DND-41 (cell line): ENCODE measurements at places on chromosomes 11 and 22.

DNA sequence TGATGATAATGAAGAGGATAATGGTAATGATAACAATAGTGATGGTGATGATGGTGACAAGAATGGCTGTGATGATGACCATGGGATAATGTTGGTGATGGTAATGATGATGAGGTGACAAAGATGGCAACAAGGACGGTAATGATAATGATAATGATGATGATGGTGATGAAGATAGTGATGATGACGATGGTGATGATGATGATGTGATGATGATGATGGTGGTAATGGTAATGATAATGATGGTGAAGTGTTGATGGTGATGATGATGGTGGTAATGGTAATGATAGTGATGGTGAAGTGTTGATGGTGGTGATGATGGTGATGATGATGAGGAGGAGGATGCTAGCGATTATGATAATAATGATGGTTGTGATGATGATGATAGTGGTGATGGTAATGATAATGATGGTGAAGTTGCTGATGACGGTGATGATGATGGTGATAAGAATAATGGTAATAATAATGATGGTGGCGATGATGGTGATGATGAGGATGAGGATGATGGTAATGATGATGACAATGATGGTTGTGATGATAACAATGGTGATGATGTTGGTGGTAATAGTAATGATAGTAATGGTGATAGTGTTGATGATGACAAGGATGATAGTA lies 54.7 kb upstream of the OPCML start:
- H3K27ac ChIP-seq, result no peak overlapping the region
- H3K4me1 ChIP-seq, result no peaks in the 10 kb centered on the region
- no peaks in the 10 kb centered on the region for H3K27me3 ChIP-seq
- H3K4me3 ChIP-seq, result no peak overlapping the region
- DNase-seq, result no peak

- H3K27ac ChIP-seq, result no peak overlapping the region
- peaks cover 58% of the 10 kb centered on the region for H3K36me3 ChIP-seq
- H3K4me3 ChIP-seq, result no peak overlapping the region
- peaks cover 21% of the 10 kb centered on the region for H3K4me1 ChIP-seq
These were observed 4.0 kb downstream of the SCYL1 start for GRCh38 chr11:65528819-65529350.

DNA sequence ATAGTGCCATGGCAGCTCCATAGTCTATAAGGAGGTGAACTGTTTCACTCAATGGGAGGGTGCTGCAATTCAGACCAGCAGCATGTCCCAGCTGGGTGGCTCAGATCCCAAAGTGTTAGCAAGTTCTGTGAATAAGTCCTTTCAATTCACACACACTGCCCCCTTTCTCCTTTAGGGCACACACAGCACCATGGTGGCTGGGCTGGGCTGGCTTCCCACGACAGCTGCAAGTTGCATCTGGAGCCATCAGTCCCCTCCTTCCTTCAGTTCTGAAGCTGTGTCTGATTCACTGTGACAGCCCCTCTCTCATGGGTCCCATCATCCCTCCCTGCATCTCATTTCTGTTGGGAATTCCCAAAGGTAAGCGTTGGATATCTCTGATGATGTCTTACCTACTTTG lies 324.1 kb upstream of the NCAM1 start:
- no peak for DNase-seq
- H3K36me3 ChIP-seq, result no peaks in the 10 kb centered on the region
- no peak overlapping the region for H3K4me3 ChIP-seq
- H3K4me1 ChIP-seq, result no peaks in the 10 kb centered on the region
- no peaks in the 10 kb centered on the region for H3K27me3 ChIP-seq

DNA sequence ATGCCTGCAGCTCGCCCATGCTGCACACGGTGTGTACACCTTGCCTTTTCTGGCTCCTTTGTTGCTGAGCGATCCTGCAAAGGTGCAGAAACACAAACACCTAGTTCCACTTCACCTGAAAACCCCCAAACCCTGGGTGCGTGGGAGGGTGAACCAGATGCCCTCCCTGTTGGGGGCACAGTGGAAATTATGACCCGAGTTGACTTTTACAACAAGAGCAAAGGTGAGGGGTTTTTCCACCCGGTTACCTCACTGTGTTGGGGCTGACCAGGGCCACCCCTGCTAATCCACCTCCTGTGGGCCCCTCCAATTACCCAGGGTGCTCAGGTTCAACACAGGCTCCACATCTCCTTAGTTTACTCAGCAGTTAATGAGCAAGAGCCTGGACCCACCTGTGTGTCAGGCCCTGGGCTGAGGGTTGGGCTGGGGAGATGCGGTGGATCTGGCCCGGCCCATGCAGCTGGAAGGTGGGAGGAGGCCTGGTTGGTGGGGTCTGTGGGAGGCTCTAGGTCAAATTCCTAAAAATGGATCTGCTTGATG lies 42.1 kb downstream of the LRRC32 start:
- no peak for DNase-seq
- H3K27ac ChIP-seq, result no peak overlapping the region
- no peaks in the 10 kb centered on the region for H3K27me3 ChIP-seq
- H3K4me3 ChIP-seq, result no peak overlapping the region
- no peaks in the 10 kb centered on the region for H3K36me3 ChIP-seq

DNA sequence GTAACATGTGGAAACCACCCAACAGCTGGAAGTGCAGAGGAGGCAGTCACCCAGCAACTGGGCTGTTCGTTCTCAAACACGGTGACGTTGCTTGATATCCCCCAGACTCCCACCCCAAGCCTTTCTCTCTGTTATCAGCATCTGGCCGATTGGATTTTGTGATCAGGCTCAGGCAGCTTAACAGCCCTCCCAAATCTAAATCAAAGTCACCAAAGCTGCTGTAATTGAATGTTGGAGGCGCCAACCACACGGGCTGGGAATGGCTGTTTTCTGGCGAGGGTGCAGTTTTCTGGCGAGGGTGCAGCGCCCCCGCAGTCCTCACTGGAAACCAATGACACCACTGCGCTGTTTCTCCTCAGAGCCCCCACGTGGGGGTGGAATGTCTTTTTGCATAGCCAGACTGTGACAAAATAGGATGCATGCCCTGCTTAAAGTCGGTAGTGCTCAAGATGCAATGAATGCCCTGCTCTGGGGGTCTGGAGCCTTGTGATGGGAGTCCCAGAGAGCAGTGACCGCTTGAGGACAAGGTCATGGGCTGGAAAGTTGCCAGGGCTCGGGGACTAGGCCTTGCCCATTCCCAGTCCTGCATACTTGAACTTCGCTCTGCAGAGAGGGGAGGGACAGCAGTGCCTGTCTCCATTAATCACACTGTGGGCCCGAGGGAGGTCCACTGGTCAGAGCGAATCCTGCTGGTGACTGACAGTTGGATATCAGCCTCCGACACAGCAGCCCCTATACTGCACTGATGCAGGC lies 105.3 kb downstream of the MORC2 start:
- no peak overlapping the region for H3K27ac ChIP-seq
- DNase-seq, result no peak
- no peaks in the 10 kb centered on the region for H3K36me3 ChIP-seq
- H3K4me1 ChIP-seq, result no peaks in the 10 kb centered on the region

DNA sequence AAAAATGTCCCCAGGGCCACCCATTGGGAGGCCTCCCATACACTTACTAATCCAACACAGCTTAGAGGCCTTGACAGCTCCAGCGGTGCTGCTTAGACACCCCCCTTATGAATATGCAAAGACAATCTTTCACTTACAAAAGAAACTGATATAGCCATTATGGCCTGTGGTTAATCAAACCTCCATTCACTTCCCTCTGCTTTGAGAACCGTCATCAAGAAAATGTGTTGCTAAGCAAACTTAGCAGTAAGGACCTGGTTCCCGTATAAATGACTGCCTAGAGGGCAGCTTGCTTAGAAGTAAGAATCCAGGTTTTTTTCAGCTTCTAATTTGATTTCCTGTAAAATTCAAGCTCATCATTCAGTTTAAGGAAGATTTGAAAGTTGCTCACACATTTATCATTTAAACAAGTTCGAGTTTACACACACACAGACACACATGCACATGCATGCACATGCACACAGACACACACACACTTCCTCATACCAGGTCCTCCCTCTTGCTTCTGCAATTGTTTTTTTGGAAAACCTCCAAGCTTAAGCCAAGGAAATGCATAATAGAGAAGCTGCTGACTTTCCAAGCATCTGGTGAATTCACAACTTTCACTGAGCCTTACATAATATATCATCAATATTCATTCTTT lies 137.7 kb upstream of the BLID start:
- no peak for DNase-seq
- H3K36me3 ChIP-seq, result no peaks in the 10 kb centered on the region
- H3K4me3 ChIP-seq, result no peak overlapping the region
- no peaks in the 10 kb centered on the region for H3K4me1 ChIP-seq
- H3K27me3 ChIP-seq, result peaks cover 11% of the 10 kb centered on the region
- H3K27ac ChIP-seq, result no peak overlapping the region

GRCh38 chr11:73143126-73143838 lies 1.2 kb upstream of the FCHSD2 start:
- peak overlapping the region; percentile 11; the same call in 1 of the 2 replicates for H3K4me3 ChIP-seq
- DNase-seq, result no peak
- no peaks in the 10 kb centered on the region for H3K27me3 ChIP-seq
- H3K4me1 ChIP-seq, result peaks cover 36% of the 10 kb centered on the region

DNA sequence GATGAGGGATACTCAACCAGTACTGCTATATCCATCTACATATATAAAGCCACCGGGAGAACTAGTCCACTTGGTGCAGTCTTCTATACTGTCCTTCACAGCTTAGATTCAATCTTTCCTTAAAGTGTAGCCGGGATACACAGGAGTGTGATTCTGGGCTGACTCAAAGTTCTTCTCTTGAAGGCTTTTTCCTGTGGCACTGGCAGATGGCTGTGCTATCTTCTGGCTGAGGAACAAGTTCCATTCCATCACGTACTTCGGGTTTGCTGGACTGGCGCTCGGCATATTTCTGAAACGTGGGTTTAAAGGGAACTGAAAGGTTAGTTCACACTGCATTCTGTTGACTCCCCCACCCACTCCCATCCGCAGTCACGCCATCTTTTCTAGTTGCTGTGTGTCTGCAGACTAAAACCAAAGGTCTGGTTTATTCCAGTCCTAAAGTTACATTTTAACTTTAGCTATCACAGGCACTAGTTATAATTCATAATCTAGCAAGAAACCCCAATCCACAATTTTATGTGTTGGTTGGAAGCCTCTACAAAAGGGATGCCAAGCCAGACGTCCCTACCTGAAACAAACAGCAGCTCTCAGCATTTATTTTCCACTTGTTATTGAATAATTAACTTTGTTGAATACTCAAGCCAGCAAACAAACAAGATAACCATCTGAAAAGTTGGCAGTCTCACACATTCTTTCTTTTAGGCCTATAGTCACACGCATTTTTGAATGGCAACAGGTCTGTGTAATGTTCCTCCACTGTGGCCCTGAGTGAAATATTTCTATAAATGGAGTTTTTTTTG lies 7.5 kb upstream of the C11orf65 start:
- H3K4me1 ChIP-seq, result no peaks in the 10 kb centered on the region
- H3K27me3 ChIP-seq, result no peaks in the 10 kb centered on the region
- H3K36me3 ChIP-seq, result peaks cover 59% of the 10 kb centered on the region
- no peak overlapping the region for H3K27ac ChIP-seq

DNA sequence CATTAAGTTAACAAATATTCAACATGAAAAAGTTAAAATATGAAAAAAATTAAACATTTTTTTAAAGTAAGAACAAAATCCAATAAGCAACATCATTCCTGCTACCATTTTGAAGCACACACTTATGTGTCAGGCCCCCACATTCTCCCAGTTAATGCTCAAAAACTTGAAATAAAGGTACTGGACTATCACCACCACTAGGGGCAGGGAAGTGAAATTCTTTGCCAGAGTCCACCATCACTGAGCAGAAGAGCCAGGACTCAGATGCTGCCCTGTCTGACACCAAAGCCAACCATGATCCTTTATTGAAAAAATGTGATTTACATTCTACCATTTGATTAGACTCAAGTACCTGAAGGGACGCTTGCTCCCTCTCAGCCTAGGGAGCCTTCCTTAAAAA lies 39.1 kb downstream of the PITPNB start:
- no peaks in the 10 kb centered on the region for H3K27me3 ChIP-seq
- no peak overlapping the region for H3K4me3 ChIP-seq
- no peaks in the 10 kb centered on the region for H3K4me1 ChIP-seq
- peaks cover 58% of the 10 kb centered on the region for H3K36me3 ChIP-seq

GRCh38 chr11:83350187-83350586 lies 64.0 kb upstream of the CCDC90B start:
- no peaks in the 10 kb centered on the region for H3K27me3 ChIP-seq
- H3K36me3 ChIP-seq, result no peaks in the 10 kb centered on the region
- H3K4me1 ChIP-seq, result no peaks in the 10 kb centered on the region
- H3K4me3 ChIP-seq, result no peak overlapping the region

DNA sequence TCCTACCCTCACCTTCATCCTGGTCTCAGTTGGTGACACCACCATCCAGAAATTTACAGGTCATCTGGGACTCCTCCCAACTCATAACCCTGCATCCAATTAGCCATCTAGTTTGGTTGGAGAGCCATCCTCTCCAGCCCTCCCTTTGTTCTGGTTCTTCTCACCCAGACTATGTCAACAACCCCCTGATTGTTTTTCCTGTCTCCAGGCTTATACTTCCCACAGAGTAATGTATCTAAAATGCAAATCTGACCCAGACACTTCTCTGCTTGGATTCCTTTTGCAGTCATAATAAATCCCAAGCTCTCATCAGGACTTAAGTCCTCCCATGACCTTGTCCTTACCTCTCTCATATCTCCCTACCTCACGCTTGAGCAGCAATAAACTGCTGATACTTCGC lies 3.0 kb downstream of the TTC12 start:
- no peak overlapping the region for H3K27ac ChIP-seq
- H3K36me3 ChIP-seq, result no peaks in the 10 kb centered on the region
- H3K4me1 ChIP-seq, result no peaks in the 10 kb centered on the region
- no peak overlapping the region for H3K4me3 ChIP-seq
- H3K27me3 ChIP-seq, result no peaks in the 10 kb centered on the region

DNA sequence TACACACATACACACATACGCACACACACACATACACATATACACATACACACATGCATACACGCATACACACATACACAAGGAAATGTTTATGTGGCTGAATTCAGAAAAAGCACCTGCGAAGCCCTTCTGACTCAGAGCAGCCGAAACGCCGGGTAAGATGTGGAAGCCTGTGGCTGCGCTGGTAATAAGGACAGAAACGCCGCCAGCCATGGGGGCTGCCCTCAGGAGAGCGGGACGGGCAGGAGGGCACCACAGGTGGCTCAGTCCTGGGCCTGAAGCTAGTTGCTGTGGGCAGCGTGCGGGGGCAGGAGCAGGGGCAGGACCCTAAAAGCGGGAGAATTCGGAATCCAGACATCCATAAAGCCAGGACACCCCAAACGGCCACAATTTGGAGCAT lies 378.3 kb downstream of the BRD1 start:
- H3K36me3 ChIP-seq, result no peaks in the 10 kb centered on the region
- no peaks in the 10 kb centered on the region for H3K27me3 ChIP-seq
- H3K27ac ChIP-seq, result no peak overlapping the region
- DNase-seq, result no peak
- no peaks in the 10 kb centered on the region for H3K4me1 ChIP-seq
- no peak overlapping the region for H3K4me3 ChIP-seq
